Stimulated activated CD4-positive, alpha-beta T cell treated with anti-CD3 and anti-CD28 coated beads, Interleukin-4, amount 100 ng/mL, for 1 hour (primary cell): ENCODE measurements at places on chromosomes 3 and 15.
A peak's percentile ranks its signal among the peaks of the same experiment; 100 is the strongest.

DNA sequence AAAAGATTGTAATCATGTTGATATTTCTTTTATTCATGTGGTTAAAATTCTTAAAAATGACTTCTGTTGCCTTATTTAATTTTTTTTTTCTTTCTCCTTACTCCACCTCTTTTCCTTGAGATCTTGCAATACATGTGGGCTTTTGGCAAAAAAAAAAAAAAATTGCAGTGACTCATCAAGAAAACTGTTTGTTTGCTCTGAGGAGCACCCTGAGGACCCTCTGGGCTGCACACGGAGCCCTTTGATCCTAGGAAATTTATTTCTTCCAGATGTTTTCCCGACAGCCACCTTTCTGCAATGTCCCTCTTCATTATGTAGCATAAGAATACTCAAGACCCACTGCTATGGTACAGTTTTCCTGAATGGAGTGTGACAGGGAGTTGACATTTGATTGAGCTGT is 371.7 kb downstream of the ZBTB20 start:
- no peak for DNase-seq

GRCh38 chr3:13709706-13710105 is 160.8 kb downstream of the FBLN2 start:
- no peak for DNase-seq

- no peak for DNase-seq
Measured at GRCh38 chr15:52060501-52060900, 41.5 kb downstream of the MAPK6 start.

DNA sequence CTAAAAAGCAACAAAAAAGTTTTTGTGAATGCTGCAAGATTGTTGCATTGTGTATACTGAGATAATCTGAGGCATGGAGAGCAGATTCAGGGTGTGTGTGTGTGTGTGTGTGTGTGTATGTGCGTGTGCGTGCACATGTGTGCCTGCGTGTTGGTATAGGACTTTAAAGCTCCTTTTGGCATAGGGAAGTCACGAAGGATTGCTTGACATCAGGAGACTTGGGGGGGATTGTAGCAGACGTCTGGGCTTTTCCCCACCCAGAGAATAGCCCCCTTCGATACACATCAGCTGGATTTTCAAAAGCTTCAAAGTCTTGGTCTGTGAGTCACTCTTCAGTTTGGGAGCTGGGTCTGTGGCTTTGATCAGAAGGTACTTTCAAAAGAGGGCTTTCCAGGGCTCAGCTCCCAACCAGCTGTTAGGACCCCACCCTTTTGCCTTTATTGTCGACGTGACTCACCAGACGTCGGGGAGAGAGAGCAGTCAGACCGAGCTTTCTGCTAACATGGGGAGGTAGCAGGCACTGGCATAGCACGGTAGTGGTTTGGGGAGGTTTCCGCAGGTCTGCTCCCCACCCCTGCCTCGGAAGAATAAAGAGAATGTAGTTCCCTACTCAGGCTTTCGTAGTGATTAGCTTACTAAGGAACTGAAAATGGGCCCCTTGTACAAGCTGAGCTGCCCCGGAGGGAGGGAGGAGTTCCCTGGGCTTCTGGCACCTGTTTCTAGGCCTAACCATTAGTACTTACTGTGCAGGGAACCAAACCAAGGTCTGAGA is 4.7 kb downstream of the BHLHE40 start:
- DNase-seq, result peak; percentile 58

GRCh38 chr15:72724028-72724427 is 38.0 kb downstream of the BBS4 start:
- no peak for DNase-seq

- no peak for DNase-seq
Measured at GRCh38 chr3:100103558-100104441, 10.5 kb downstream of the FILIP1L start.

GRCh38 chr3:39013289-39013688 is 38.5 kb downstream of the SCN11A start:
- DNase-seq, result no peak

GRCh38 chr3:113649174-113649845 is 47.1 kb downstream of the USF3 start:
- no peak for DNase-seq

DNA sequence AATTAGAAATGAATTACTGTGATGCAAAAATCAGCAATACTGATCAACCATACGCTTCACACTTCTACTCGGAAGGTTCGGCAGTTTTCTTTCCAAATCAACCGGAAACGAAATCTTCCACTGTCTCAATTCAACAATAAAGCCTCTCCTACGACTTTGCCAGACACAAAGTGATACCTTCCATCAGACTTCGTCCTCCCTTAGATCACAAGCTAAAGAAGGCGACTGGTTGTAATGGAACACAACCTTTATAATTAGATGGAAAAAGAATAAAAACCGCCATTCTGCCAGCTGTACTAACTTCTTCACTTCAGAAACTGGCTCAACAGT is 618 bp downstream of the PARL start:
- DNase-seq, result no peak
